ENCODE measurements at places on chromosomes 12 and 14.

- DNase-seq: no peak
Observed at GRCh38 chr14:74038020-74038859, 19.1 kb downstream of the BBOF1 start.

- DNase-seq: no peak
Observed at GRCh38 chr12:19450362-19450761, 11.1 kb downstream of the AEBP2 start.

GRCh38 chr12:39588348-39588747 lies 31.3 kb downstream of the ABCD2 start:
- no peak for DNase-seq

- DNase-seq: no peak
Observed at GRCh38 chr12:112627851-112628250, 163.7 kb upstream of the RPH3A start.

DNA sequence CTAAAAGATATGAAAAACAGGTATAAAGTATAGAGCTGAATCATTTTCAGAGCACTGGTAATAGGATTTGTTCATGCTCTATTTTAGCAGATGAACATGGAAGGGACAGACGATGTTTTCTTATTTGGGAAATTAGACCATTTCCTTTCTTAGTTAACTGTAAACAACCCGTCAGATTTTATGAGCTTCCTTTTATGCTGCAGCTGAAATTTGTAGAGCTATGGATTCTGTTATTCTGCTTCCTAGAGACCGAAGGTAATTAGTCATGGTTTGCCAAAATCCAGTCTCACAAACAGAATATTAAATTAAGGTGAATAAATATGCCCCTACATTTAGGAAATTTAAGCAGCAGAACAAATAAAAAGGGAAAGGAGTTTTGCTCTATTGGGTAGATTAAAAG lies 180.2 kb upstream of the SYT1 start:
- no peak for DNase-seq

GRCh38 chr14:67068251-67068650 lies 121.0 kb upstream of the GARIN2 start:
- DNase-seq: no peak

- DNase-seq: no peak
Observed at GRCh38 chr14:90523961-90524875, 127.4 kb downstream of the CALM1 start.

GRCh38 chr12:83985084-83985483 lies 927.5 kb downstream of the SLC6A15 start:
- no peak for DNase-seq

GRCh38 chr12:52207895-52208294 lies 16.1 kb upstream of the KRT80 start:
- no peak for DNase-seq

DNA sequence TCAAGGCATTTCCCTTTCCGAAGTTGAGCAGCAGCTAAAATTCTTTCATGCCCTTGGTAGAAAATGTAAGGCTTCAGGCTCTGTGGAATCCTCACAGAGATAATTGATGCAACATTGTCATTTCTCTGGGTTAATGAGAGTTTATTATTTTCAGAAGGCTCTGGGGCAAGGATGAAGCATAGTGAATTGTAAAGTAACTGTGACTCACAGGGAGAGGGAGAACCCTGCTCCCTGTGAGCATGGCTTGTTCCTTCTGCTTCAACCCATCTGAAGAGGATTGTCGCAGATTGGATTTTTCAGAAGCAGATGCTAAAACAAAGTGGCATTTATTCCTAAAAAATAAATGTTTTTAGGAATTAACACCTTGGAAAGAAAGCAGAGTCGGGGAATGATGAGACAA lies 41.2 kb downstream of the APOBEC1 start:
- no peak for DNase-seq

GRCh38 chr12:132886529-132887477 lies 602 bp downstream of the CHFR start:
- no peak for DNase-seq

- DNase-seq: no peak
Observed at GRCh38 chr12:83122623-83122934, 435.9 kb downstream of the TMTC2 start.

GRCh38 chr12:121889274-121889624 lies 659 bp downstream of the PSMD9 start:
- no peak for DNase-seq

DNA sequence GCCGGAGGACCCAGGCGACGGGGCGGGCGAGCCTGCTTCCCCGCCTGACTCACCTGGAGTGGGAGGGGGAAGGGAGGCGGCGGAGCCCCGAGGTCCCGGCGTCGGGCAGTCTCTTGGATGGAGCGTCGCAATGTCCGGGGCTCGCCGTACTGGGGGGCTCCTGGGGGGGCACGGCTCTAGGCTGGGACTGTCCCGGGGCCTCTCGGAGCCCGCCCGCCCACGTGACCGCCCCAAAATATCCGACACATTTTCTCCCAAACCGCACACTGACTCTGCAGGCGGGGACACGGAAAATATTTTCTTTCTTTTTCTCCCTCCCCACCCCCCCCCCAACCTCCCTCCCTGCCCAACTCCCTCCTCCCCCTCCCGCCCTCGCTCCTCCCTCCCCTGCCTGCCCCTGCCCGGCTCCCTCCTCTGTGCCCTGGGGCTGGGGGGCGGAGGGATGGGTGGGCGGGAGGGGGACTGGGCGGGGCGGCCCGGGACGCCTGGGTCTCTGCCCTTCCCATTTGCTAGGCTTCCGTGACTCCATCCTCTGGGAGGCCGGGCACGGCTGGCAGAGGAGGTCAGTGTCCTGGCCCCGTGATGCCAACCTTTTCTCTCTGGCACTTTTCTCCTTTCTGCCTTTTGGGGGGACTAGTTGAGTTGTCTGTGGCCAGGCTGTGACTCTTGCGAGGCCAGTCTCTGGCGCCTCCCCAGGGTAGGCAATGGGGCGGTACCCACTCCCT lies at the start of gene RARG:
TSS of gene RARG (minus strand) at position 289 of the 725 bp plus-strand sequence. CDS start 4,664 bp downstream, outside the sequence.
- DNase-seq: no peak

DNA sequence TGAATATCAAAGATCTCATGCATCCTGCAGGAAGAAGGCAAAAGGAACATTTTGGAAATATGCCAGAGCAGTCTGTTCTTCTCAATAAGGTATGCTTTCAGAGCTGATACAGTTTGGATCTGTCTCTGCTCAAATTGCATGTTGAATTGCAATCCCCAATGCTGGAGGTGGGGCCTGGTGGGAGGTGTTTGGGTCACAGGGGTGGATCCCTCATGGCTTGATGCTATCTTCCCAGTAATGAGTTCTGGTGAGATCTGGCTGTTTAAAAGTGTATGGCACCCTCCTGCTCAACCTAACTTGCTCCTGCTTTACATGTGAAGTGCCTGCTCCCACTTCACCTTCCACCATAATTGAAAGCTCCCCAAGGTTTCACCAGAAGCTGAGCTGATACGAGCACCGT lies 76.6 kb downstream of the RIN3 start:
- DNase-seq: no peak

DNA sequence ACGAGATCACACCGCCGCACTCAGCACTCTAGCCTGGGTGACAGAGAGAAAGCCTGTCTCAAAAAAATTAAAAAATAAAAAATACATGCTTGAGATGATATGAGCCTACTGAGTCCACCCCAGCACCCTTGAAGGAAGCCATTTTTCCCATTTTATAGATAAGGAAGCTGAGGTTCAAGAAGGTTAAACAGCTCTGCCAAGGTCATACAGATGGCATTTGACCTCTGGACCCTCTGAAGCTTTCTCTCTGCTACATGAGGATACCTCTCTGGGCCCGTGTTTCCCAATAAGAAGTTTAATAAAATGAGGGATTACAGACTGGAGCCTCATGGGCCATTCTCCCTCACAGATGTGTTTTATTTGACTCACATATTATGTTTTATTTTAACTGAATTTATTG lies 53.9 kb upstream of the PNMA1 start:
- no peak for DNase-seq

Data from stimulated activated CD8-positive, alpha-beta memory T cell treated with anti-CD3 and anti-CD28 coated beads, Interleukin-7, amount 100 ng/mL, for 1 hour (primary cell).